Fibroblast of lung (primary cell): ENCODE measurements at places on chromosomes 7 and 10.

DNA sequence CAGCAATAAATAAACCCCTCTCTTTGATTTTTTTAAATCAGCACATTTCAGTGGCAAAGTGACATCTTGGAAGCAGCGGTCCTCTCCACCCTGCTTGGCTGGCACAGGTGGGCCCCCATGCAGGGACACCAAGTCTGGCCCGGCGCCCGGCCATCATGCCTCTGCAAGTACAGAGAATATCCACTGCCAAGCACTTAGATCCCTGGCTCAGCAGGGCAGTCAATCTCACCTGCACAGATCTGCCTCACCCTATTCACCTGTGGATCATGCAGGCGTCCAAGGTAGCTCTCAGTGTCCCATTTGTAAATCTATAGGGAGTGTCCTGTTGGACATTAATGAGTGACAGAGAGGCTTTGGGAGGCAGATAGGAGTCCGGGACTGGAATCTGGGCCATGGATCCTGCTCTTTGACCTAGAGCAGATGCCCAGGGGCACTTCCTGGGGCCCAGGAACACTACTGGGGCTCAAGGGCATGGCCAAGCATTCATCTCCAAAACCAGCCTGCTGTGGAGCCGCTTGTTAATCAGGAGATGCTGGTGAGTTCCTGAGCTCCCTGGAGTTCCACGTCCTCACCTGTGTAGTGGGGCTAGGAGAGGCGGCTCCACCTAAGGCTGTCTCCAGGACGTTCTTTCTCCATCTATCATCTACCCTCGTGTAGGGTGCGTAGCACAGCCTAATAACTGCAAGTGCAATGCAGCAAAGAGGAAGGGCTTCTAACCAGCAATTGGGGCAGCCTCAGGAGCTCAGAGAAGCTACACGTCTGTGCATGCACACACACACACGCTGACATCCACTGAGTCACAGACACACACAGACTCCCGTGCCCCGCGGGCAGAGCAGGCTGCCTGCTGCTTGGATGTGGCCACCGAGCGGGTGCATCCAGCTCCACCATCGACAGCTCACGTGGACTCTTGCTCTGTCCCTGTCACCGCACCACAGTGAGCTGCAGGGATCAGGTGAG is 123.6 kb downstream of the OAT start:
- H3K4me3 ChIP-seq = no peak overlapping the region
- no peak overlapping the region for H3K27ac ChIP-seq
- no peaks in the 10 kb centered on the region for H3K27me3 ChIP-seq

- H3K36me3 ChIP-seq = no peaks in the 10 kb centered on the region
- no peaks in the 10 kb centered on the region for H3K4me1 ChIP-seq
- no peak for DNase-seq
- H3K27me3 ChIP-seq = no peaks in the 10 kb centered on the region
- H3K4me3 ChIP-seq = no peak overlapping the region
- no peak overlapping the region for H3K27ac ChIP-seq
Observed at GRCh38 chr10:42959833-42960232, 117.0 kb upstream of the RET start.

DNA sequence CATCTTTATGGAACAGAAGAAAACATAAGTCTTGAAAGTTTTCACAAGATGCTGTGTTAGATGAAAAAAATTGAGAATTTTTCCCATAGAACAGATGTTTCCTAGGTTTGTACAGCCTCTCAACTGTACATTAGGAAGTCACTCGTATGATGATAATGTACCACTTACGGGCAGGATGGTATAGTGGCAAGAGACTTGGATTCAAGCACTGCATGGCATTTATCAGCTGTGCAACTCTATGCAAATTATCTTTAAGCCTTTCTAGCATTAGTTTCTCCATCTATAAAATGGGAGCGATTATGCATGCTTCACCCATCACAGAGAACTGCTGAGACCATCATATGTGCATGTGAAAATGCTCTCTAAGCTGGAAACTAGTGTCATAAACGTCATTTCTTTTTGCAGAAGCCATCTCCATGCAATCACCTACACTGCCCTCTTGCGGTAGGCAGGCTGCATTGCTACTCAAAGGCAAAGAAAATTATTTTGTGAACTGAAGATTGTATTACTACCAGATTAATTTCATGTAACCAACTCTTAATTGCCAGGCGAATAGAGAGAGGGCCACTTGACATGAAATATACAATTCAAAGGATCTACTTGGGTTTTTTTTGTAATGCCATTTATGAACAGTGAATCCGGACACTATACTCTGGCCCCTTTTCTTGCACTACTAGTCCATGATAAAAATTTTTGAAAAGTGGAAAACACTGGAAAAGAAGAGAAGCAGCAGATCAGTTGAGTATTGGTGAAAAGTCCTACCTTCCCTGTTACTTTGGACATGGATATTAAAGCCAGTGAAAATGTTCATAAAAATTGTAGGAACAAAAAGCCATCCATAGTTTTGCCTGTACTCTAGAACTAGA is 102.3 kb downstream of the JAZF1 start:
- no peaks in the 10 kb centered on the region for H3K27me3 ChIP-seq
- H3K27ac ChIP-seq = no peak overlapping the region
- H3K4me1 ChIP-seq = peaks cover 4% of the 10 kb centered on the region
- DNase-seq = peak; percentile 66
- H3K36me3 ChIP-seq = no peaks in the 10 kb centered on the region

DNA sequence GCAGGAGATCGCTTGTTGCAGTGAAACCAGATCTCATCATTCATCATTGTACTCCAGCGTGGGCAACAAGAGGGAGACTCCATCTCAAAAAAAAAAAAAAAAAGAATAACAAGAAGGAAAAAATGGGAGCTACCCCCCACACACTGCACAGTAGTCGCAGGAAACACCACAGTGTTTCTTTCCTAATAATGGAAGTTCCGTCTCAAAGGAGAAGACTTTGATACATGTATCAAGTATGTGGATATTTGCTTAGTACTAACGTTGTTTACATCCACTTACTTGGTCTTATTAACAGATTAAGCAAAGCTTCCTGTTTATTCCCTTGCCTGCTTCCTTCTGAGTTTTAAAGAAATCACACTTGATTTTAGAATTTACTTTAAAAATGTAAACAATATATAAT is 22.2 kb downstream of the YAE1 start:
- H3K4me1 ChIP-seq = peaks cover 7% of the 10 kb centered on the region
- H3K4me3 ChIP-seq = no peak overlapping the region
- no peak overlapping the region for H3K27ac ChIP-seq
- H3K36me3 ChIP-seq = no peaks in the 10 kb centered on the region

GRCh38 chr10:60480865-60481563 is 91.3 kb upstream of the ANK3 start:
- H3K36me3 ChIP-seq = no peaks in the 10 kb centered on the region
- DNase-seq = peak; percentile 92
- no peaks in the 10 kb centered on the region for H3K27me3 ChIP-seq
- no peaks in the 10 kb centered on the region for H3K4me1 ChIP-seq

- no peak overlapping the region for H3K4me3 ChIP-seq
- H3K36me3 ChIP-seq = no peaks in the 10 kb centered on the region
- H3K4me1 ChIP-seq = no peaks in the 10 kb centered on the region
- no peak overlapping the region for H3K27ac ChIP-seq
Observed at GRCh38 chr7:111622084-111622483, 59.8 kb upstream of the IMMP2L start.

GRCh38 chr7:78690174-78690573 is 763.3 kb downstream of the MAGI2 start:
- H3K27me3 ChIP-seq = no peaks in the 10 kb centered on the region
- H3K4me1 ChIP-seq = no peaks in the 10 kb centered on the region
- H3K27ac ChIP-seq = no peak overlapping the region
- DNase-seq = peak; percentile 6
- H3K4me3 ChIP-seq = no peak overlapping the region

DNA sequence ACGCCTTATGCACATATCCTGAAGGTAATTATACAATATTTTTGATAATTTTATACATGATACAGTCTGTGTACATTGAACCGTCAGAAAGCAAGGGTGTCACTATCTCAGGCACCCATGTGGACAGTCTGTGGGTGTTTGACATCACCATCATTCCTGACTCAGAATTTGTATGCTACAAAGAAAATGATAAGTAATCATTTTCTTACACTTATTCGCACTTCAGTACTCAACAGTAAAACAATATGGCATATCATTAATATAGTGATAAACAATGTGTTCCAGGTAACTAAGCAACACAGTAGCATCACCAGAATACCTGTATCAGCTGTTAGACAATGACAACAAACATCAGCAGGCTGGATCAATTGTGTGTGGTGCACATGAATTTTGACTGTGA is 17.9 kb downstream of the HECW1 start:
- no peak overlapping the region for H3K4me3 ChIP-seq
- H3K4me1 ChIP-seq = no peaks in the 10 kb centered on the region
- H3K27ac ChIP-seq = no peak overlapping the region
- no peak for DNase-seq

- H3K36me3 ChIP-seq = no peaks in the 10 kb centered on the region
- no peak for DNase-seq
- H3K27me3 ChIP-seq = no peaks in the 10 kb centered on the region
- H3K27ac ChIP-seq = peak overlapping the region; percentile 72
- H3K4me3 ChIP-seq = no peak overlapping the region
Observed at GRCh38 chr7:134696261-134696660, 49.6 kb downstream of the BPGM start.

DNA sequence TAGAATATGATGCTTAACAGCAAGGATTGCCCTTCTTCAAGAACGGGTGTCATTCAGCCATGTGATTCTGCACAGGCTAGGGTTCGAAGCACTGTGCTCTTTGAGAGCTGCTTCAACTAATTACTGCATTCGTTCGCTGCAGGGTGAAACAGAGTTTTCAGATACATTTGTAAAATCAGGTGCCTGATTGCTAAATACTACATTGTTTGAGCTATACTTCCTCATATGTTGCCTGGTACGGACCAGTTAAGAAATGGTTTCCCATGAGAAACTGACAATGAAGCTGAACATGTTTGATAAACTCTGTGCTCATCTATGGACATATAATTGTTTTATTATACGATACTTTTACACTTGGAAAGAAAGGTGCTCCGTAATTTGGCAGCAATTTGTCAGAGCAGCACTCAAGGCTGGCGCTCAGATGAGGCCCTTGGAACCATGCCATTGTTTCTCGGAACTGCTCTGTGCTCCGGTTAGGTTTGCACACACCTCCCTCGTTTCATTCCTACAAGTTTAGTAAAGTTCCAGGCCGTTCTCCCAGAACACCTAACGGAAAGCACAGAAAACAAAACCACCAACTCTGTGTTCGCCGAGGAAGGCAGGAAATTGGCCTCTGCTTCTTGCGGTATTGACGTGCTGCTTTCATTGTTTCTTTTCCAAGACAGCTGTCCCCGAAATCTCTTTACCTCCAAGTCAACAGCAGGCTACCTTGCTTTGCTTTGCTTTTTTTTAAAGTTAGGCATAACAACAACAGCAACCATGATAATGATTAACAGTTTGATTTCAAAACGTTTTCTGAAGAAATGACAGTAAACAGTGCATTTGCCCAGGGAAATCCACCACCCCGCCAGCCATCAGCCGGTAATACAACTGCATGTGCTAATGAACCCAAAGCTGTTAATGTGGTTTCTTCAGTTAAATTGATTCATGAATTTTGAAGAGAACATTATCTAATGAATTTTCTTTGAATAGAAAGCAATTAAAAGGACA is 206.9 kb downstream of the EBF3 start:
- no peaks in the 10 kb centered on the region for H3K4me1 ChIP-seq
- H3K27me3 ChIP-seq = no peaks in the 10 kb centered on the region
- no peak overlapping the region for H3K27ac ChIP-seq

DNA sequence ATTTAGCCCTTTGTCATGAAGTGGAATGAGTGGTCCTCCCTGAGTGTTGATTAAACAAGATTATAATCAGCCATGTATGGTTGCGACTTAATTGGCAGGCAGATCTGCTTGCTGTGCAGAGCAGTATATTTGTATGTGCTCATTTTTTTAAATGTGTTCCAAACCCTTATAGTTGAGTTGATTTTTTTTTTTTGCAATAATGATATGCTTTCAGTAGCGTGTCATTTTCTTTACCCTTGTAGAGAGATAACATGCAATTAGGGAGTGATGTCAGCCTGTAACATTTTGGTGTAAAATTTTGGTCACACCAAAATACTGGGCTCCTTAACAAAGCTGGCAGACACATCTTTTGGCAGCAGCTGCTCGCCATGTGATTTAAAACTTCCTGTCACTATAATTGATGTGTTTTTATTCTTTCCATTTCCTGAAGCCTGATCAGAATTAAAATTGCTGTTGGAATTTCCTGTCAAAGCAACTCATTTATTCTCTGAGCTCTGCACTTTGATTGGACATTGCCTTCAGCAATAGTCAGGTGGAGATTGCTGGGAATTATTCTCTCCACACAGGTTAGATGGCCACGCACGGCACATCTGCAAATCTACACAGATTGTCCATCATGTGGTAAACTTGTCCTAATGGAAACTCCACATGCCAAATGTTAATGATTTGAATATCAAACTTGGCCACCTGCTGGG is 125.3 kb downstream of the DYNC1I1 start:
- H3K27me3 ChIP-seq = no peaks in the 10 kb centered on the region
- no peaks in the 10 kb centered on the region for H3K4me1 ChIP-seq
- no peak for DNase-seq
- H3K36me3 ChIP-seq = no peaks in the 10 kb centered on the region

GRCh38 chr7:43318188-43318770 is 205.8 kb downstream of the HECW1 start:
- DNase-seq = peak; percentile 64
- H3K27me3 ChIP-seq = no peaks in the 10 kb centered on the region
- no peaks in the 10 kb centered on the region for H3K36me3 ChIP-seq
- no peak overlapping the region for H3K4me3 ChIP-seq

GRCh38 chr7:135128931-135129330 is 18.9 kb upstream of the TMEM140 start:
- H3K36me3 ChIP-seq = no peaks in the 10 kb centered on the region
- H3K4me3 ChIP-seq = no peak overlapping the region
- no peak overlapping the region for H3K27ac ChIP-seq
- no peaks in the 10 kb centered on the region for H3K27me3 ChIP-seq
